ENCODE measurements at places on chromosomes 5 and 9.

DNA sequence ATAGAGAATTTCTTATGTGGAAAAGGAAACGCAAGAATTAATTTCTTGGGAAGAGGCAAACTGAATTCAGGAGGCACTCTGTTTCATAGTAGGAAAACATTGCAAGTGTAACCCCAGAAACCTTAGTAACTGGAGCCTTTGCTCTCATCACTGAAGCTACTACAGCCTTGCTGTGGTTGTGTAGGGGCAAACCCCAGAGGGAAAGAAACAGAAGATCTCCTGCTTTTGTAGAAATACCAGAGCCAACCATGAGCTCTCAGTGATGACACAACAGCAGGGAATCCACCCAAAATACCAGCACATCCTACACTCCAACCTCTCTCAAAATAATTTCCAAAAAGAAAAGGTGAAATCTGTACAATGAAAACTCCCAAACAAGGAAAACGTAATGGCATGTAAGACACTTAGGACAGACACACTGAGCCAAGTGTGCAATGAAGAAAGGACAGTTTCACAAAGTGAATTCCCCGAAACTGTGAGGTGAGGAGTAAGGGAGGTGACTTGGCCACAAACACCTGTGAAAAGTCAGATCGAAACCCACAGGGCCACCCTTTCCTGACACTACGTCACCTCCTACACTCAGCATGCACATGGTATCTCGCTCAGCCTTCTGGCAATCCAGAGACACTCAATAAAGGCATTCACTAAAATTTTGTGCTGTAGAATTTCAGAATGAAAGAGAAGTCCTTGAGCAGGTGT lies 8.5 kb upstream of the ACSL6 start:
- no peak for DNase-seq

GRCh38 chr5:1926071-1926440 lies 43.3 kb upstream of the IRX4 start:
- no peak for DNase-seq

- DNase-seq = no peak
These were observed 1028.5 kb downstream of the CDH18 start for GRCh38 chr5:18959535-18959934.

- no peak for DNase-seq
These were observed 86.5 kb downstream of the ANGPTL2 start for GRCh38 chr9:127035948-127036347.

GRCh38 chr9:3956081-3956671 lies 343.7 kb downstream of the GLIS3 start:
- no peak for DNase-seq

DNA sequence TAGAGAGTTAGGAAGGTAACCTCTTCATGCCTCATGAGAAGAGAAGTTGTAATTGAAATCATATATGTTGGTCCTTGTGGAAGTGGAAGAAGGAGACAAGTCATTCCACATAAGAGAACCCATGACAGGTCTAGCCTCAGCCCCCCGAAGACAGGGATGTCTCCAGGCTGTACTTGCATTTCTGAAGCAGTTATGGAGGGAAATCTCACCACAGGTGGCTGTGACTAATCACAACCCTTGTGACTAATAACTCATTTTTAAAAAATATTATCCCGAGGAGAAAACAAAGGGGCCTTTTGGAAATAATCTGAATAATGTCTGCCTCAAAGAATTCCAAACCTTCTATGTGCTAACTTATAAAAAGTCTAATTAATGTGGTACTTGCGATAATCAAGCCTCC lies 262.1 kb upstream of the RPS23 start:
- no peak for DNase-seq

DNA sequence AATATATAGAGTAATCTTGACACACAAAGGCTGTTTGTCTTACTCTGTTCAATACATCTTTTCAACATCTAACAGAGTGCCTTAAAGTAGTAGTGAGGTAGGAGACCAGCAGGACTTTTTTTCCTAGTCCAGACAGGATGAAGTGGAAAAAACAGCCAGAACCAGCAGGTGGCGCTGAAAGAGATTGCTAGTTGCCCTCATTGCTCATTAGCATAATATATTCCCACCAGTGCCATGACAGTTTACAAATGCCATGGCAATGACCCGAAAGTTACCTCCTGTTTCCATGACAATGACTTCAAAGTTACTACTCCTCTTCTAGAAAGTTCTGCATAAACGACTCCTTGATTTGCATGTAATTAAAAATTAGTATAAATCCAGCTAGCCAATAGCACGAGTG lies 387.4 kb downstream of the ACTL7B start:
- no peak for DNase-seq

DNA sequence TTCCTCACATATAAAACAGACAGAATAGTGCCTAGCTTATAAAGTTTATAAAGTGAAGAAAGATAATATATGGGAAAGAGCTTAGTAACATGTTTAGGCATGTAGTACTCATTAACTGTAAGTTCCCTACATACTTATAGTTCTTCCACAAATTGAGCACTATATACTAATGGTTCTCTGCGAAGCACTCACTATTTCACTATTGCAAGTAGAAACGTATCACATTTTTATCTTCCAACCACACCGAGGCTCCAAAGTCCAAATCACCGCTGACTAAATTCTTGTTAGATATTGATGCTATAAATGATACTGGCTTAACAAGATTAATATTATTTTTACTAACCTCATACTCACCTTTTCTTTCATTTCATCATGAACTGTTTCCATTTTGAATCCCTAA lies 61.0 kb downstream of the FBXW11 start:
- no peak for DNase-seq

- no peak for DNase-seq
These were observed 8.7 kb downstream of the STK10 start for GRCh38 chr5:172178991-172179989.

- no peak for DNase-seq
These were observed 35.8 kb upstream of the TLX3 start for GRCh38 chr5:171272996-171273970.

GRCh38 chr5:88374391-88374790 lies 105.7 kb upstream of the TMEM161B start:
- DNase-seq = no peak

DNA sequence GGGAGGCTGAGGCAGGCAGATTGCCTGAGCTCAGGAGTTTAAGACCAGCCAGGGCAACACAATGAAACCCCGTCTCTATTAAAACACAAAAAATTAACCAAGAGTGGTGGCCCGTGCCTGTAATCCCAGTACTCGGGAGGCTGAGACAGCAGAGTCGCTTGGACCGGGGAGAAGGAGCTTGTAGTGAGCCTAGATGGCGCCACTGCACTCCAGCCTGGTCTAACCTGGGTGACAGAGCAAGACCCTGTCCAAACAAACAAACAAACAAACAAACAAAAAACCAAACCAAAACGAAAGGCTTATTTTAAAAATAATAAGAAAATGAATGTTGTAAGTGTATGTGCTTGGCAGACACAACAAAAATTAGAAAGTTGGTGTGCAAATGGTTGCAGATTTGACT lies 536.3 kb upstream of the PTPRD start:
- no peak for DNase-seq

- DNase-seq = peak; percentile 83
These were observed 577.7 kb upstream of the FTMT start for GRCh38 chr5:121273833-121274433.

GRCh38 chr5:154356020-154356655 lies 89.7 kb upstream of the SAP30L start:
- DNase-seq = no peak

DNA sequence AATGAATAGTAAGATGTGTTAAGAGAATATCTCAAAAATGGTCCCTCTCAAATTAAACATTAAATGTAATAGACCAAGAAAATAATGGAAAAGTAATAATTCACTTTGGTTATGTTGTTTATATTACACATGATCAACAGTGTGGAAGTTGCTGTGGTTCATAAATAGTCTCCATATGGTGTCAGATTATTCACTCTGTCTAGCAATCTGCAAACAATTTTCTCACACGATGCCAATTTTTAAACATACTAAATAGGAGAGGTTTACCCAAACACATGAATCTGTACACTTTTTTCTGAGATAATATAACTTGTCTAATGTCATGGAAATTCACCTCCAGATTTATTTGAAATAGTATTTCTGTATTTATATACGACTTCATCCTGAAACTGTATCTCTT lies 217.4 kb upstream of the FBXL7 start:
- no peak for DNase-seq

DNA sequence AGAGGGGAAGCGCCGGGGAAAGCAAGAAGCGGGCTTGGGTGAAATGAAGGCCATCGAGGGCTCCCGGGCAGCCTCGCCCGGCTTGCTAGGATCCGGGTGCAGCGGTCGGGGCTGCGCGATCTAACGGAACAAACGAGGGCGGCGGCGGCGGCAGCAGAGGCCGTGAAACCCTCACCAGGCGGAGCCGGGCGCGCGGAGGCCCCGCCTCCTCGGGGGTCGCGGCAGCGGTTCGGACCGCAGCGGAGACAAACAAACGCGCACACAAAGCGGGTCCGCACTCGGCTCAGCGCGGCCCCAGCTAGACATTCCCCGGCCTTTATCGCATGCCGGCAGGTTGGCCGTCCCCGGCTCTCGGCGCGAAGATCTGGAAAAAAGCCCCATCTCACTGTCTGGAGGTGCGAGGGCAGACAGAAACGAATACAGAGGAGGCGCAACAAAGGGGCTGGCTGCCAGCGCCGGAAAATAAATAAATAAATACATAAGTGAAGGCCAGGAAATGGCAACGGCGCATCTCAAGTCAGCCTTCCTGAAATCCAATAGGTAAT lies 10.5 kb upstream of the TRIM36 start:
- no peak for DNase-seq

- DNase-seq = no peak
These were observed 247.4 kb upstream of the RASA1 start for GRCh38 chr5:87020099-87020934.

GRCh38 chr9:128416014-128416413 lies 4.6 kb upstream of the CERCAM start:
- DNase-seq = no peak

DNA sequence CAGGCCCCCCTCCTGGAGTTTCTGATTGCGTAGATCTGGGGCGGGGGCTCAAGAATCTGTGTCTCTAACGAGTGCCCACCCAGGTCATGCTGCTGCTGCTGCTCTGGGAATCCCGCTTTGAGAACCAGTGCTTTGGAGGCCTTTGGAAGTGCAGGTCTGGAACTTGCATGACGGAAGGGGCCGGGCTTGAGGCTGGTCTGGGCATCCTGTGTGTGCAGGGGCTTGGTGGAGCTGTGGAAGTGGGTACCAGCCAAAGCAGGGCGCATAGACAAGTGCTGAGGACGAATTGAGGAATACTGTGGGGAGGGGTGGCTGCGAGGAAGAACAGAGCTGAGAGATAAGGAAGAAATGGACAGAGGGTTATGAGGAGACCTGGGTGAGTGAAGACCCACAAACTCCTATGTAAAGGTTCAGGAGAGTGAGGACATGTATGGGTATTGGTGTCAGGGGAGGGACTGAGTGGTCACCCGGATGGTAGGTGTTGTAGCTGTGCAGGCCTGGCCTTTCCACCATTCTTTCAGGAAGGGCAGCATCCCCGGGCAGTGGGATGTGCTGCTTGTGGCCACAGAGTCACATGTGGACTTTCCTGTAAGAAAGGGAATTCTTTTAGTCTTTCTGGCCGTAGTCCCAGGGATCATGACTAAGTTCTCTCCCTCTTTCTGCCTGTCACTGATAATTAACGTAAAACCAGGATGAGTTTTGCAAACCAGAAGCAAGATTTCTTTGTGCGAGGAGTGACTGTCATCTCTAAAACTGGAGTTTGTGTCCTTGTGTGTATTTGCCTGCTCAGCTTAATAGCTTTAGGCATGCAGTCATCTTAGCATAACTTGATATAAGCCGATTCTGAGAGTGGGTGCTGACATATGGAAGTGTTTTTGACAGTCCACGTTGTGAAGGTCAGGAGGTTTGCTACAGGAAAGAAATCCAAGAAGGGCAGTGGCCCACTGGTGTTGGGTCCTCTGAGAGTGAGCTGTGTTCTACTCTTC lies 43.3 kb upstream of the TJP2 start:
- peak; percentile 20 for DNase-seq

- DNase-seq = no peak
These were observed 952 bp upstream of the AMACR start for GRCh38 chr5:34008802-34009201.

DNA sequence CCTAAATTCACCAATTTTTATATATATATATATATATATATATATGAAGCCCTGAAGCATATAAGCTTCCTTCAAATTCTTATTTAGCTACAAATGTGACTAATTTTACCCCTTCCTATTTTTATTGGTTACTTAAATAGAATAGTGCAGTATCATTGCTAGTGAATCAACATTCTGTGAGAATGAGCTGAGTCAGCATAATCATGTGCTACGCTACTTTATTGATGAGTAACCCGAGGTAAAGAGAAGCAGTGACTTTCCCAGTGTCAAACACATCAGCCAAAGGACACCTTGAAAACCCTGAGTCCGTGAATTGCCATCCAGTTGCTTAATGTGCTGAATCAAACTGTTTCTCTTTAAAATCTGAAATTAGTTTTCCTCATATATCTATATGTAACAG lies 546.2 kb downstream of the DMRTA1 start:
- no peak for DNase-seq

All from amniotic stem cell (primary cell).